ENCODE measurements at places on chromosomes 12 and 14.

GRCh38 chr14:76412501-76412900 lies 36.6 kb downstream of the ESRRB start:
- no peak for DNase-seq

DNA sequence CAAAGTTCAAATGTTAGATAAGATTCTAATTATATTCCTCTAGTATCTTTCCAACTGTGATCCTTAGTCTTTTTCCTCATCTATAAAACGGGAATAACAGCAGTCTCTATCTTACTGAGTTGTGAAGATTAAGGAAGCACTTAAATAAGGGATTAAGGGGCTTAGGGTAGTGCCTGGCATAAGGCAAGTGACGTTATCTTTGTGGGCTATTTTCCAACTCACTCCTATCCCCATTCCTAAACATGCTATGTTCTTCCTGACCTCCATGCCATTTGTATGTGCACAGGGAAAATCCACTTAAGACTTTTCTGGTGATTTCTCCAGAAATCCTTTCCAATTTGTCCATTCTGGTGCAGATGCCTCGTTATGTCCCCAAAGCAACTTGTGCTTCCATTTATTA lies 33.3 kb downstream of the SUPT16H start:
- no peak for DNase-seq

- DNase-seq = no peak
These were observed 613 bp downstream of the DUSP16 start for GRCh38 chr12:12562016-12562483.

DNA sequence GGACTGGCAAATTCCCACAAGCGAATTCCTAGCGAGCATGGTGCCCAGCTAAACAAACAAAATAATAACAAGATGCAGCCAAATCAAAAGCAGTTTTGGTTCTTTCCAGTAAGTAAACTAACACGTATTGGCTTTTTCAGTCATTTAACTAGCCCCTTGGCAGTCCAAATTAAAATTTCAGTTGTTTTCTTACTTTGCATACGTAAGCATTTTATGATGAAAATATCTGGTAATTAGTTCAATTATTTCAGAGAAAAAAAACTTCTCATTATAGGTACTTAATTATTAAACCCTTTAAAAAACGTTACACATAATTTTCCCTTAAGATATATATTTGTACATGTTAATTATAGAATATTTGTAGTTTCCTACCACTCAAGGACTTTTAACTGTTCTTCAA lies 70.1 kb downstream of the ST8SIA1 start:
- DNase-seq = no peak

DNA sequence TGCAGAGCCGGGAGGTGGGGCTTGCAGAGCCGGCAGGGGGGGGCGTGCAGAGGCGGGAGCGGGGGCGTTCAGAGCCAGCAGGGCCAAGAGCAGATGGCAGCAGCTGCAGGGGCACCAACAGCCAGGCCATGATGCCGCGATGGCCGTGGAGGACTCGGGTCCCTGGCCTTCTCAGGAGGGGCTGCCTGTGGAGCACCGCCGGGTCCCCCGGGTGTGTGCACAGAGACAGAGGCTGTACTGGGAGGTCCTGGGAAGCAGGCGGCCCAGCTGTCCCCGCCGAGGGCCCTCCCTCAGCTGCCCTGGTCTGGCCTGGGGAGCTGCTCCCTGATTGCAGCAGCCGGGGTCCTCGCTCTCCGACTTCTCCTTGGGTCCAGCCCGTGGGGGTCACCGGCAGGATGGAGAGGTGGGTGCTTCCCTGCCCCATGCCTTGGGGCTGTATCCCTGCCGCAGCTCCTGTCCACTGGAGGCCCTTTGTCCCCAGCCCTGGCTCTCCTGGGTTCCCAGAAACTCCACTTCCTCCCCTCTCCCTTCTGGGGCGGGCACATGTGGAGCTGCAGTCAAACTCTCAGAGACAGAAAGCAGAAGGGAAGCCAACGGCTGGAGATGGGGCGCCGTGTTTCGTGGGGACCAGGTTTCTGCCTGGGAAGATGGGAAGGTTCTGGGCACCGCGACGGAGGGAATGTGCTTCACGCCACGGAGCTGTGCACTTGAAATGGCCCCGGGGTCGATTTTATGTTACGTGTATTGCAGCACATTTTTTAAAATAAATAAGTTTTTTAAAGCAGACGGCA lies 75.8 kb upstream of the GALNT9 start:
- no peak for DNase-seq

DNA sequence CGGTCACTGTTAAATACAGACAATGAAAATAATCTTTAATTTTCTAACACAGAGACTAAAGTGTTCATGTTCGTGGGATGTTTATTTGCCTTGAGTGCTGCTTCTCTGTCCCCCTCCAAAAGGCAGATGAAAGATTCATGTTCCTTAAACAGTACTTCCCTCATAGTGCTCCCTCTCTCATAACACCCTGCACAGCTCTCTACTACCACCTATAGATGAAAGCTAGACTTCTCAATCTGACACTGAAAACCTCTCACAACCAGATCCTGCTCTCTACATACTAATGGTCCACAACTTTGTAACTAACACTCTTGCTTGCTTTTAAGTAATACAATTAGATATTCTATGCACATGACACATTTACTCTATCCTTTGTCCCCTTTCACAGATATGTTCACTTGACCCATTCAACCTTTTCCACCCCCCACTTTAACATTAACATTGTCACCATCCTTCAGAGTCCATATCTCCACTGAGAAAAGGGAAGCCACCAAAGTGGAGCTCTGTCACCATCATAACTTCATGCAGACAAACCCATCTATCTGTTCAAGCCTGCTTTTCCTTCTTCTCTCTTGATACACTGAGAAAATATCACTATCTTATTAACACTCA lies 266.4 kb upstream of the USP15 start:
- no peak for DNase-seq

All from stimulated activated CD8-positive, alpha-beta memory T cell treated with anti-CD3 and anti-CD28 coated beads, Interleukin-4, amount 100 ng/mL, for 1 hour (primary cell).